ENCODE measurements at places on chromosomes 16 and 17. TPM values are rescaled to one million over a fixed set of nuclear protein-coding genes. Genes with fewer than 3 reads are reported as not detected.

GRCh38 chr17:31568539-31568938, 177.1 kb downstream of the RAB11FIP4 start:
- peak; percentile 41 for DNase-seq

SLC46A1 gene
- total RNA-seq: 7.0 TPM

RNF222 gene
- not detected for total RNA-seq

CLN3 gene
- 11.4 TPM for total RNA-seq

GRCh38 chr16:84672276-84673202, 24.2 kb downstream of the KLHL36 start:
- peak; percentile 81 for DNase-seq

GRCh38 chr17:70137451-70138230, 31.7 kb upstream of the KCNJ2 start:
- DNase-seq: peak; percentile 31

NAGPA gene
- 6.8 TPM for total RNA-seq

TBC1D3I gene
- 0.18 TPM for total RNA-seq

TPSD1 gene
- 0.91 TPM for total RNA-seq

- DNase-seq: no peak
Observed at GRCh38 chr16:4700997-4701743, 7.8 kb downstream of the NUDT16L1 start.

GRCh38 chr17:55480631-55481315, 30.5 kb downstream of the SMIM36 start:
- DNase-seq: no peak

GRCh38 chr16:9370061-9370491, 278.6 kb downstream of the HAPSTR1 start:
- peak; percentile 64 for DNase-seq

GRCh38 chr16:84326545-84326944, 31.9 kb downstream of the WFDC1 start:
- no peak for DNase-seq

TBC1D26 gene
- total RNA-seq: not detected

GRCh38 chr17:81867170-81867990, 3.8 kb downstream of the ARHGDIA start:
- peak; percentile 57 for DNase-seq

MYH4 gene
- not detected for total RNA-seq

HS3ST3B1 gene
- 0.82 TPM for total RNA-seq

DNAH17 gene
- total RNA-seq: 0.32 TPM

Data from left cardiac atrium (tissue), 4 donors.